ENCODE measurements at places on chromosomes 16 and 17.

- no peak for DNase-seq
Measured at GRCh38 chr17:51778842-51779241, 379.7 kb downstream of the CA10 start.

DNA sequence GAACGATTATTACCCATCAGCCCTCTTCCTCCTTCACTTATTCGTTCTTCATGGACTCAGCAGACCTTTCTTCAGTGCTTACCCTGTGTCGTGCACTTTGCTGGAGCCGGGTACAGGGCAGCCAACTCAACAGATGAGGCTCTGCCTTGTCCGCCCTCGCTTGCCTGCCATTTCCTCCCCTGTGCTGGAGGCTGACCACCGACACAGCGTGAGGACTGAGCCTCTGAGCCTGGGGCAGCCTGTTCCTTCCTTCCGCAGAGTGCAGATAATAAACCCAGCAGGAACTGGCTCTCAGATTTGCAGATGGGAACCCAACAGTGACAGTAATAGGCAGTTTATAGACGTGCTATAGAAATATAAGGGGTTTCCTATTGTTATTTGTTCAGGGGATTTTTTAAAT lies 7.0 kb upstream of the SLC39A11 start:
- DNase-seq = no peak

DNA sequence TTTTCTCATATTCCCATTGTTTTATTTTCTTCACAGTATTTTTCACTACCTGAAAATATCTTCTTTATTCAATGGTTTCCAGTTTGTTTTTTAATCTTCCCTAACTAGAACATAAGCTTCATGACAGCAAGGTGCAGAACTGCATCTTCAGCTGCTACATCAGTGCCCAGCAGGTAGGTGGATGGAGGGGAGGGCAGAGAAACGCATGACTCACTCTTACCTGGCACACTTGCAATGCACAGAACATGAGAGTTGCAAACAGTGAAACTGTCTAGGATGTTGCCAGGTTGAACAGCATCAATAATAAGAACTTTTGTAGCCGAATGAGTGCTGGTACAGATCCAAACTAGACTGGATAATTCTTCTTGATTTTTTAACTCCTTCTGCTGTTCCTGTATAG lies 127.1 kb downstream of the SPAG9 start:
- DNase-seq = no peak

GRCh38 chr16:1612320-1613111 lies at the start of gene CRAMP1:
Gene CRAMP1, plus strand, starts transcription at chr16:1612360. Its CDS starts 2,280 bp downstream, at chr16:1614640.
- DNase-seq = peak; percentile 64

DNA sequence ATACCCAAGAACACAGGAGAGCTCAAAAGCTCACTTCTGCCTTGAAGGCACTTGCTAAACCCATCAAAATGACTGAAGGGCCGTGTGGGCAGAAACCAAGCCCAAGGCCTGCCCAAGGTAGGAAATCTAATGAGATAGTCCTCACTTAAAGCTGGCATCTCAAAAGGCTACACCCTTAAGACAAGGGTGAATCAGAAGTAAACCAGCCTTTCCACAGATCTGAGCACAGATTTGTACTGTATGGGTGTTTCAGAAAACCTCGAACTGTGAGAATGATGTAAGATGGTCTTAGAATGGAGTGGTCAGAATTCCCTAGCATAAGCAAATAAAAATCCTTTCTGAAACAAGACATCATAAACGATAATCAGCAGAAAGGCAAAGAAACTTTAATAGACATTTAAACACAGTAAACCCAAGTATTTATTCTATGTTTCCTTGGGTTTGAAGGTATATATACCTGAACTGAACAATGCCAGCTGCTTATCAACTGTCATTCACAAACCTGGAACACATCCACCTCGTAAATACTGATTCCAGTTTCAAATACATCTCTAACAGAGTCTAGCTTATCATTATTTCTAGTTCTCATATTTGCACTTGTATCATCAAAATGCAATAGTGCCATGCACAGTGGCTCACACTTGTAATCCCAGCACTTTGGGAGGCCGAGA lies 37.8 kb downstream of the GLG1 start:
- DNase-seq = peak; percentile 39

- peak; percentile 30 for DNase-seq
Measured at GRCh38 chr16:89815639-89816348, 653 bp downstream of the FANCA start.

- DNase-seq = no peak
Measured at GRCh38 chr16:58820411-58820810, 86.3 kb upstream of the GOT2 start.

- DNase-seq = no peak
Measured at GRCh38 chr17:72571813-72572396, 451.1 kb downstream of the SOX9 start.

DNA sequence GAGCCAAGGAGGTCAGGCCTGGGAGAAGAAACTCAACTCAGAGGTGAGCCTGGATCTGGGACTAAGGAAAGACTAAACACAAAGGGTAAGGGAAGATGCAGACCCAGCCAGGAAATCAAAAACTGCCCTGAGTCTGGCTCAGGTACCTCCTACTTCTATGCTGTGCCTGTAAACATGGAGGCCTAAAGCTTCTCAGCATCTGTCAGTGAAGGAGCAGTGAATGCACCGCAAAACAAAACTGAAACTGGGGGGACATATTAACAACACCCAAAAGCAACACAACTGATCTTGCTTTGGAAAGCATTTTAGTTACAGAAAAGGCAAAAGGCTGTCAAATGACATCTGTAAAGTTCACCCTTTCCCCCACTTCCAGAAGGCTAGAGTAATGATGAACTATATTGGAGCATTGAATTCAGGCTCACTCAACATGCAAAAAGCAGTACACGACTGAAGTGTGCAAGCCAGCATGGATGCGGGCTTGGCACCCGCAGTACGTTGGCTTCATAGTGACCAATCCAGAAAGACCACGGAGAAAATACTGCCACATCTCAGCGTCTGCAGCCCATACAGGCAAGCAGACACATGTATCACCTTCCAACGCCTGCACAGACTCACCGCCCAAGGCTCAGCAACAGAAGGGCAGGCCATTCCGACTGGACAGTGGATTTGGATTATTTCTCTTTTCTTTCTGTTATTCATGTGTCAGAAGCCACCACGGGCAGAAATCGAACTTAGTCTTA lies 3.8 kb downstream of the TBC1D16 start:
- no peak for DNase-seq

GRCh38 chr16:53789137-53789536 lies 85.2 kb downstream of the FTO start:
- DNase-seq = peak; percentile 85

- peak; percentile 77 for DNase-seq
Measured at GRCh38 chr16:31071861-31072260, 2.2 kb downstream of the ZNF668 start.

GRCh38 chr17:77223642-77224420 lies 83.1 kb downstream of the SEC14L1 start:
- no peak for DNase-seq

- DNase-seq = no peak
Measured at GRCh38 chr16:85436636-85437165, 176.4 kb upstream of the GSE1 start.

GRCh38 chr16:4071686-4072561 lies 44.3 kb downstream of the ADCY9 start:
- DNase-seq = no peak

DNA sequence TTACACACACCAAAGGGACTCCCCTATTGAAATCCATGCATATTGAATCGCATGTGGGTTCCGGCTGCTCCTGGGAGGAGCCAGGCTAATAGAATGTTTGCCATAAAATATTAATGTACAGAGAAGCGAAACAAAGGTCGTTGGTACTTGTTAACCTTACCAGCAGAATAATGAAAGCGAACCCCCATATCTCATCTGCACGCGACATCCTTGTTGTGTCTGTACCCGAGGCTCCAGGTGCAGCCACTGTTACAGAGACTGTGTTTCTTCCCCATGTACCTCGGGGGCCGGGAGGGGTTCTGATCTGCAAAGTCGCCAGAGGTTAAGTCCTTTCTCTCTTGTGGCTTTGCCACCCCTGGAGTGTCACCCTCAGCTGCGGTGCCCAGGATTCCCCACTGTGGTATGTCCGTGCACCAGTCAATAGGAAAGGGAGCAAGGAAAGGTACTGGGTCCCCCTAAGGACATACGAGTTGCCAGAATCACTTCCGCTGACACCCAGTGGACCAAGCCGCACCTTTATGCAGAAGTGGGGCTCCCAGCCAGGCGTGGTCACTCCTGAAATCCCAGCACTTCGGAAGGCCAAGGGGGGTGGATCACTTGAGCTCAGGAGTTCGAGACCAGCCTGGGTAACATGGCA lies 2.2 kb downstream of the GAA start:
- no peak for DNase-seq

- DNase-seq = peak; percentile 25
Measured at GRCh38 chr16:84177741-84178073, 9.2 kb downstream of the TAF1C start.

DNA sequence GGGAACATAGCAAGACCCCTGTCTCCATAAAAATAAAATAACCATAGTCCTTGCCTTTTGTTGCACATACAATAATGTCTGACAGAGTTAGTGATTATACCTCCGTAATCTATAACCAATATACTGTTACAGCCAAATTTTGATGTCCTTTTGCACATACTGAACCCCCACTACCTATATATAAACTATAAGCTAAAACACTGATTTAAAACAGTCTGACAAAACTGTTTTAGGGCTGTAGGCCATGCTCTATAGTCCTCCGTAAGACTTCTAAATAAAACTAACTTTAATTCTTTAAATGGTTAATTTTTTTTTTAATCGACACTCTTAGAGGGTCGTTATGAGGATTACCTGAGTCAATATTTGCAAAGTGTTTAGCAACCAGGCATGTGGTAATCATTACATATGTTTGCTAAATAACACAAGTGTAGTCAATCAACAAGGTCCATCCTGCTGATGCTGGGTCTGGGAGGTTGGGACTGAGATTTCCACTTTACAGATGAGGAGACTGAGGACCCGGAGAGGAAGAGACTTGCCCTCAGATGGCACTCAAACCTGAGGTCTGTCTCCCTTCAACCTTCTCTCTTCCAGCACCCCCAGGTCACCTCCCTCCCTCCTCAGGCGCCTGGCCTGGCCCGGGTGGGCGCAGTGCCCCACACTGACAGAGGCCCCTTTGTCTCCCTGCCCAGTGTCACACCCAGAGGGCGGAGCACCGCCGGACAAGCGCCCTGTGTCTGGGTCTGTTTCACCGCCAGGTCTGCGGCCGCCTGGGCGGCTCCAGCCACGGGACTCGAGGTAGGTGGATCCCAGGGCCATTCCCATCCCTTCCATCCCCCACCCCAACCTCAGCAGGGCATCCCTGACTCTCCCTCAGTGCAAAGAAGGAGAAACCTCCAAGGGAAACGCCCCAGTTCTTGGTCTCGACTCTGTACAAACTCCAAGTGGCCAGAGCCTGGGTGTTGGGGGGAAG lies 10.3 kb downstream of the ZNF385C start:
- DNase-seq = no peak

GRCh38 chr16:4407543-4408322 lies 8.7 kb downstream of the CORO7 start:
- DNase-seq = no peak

DNA sequence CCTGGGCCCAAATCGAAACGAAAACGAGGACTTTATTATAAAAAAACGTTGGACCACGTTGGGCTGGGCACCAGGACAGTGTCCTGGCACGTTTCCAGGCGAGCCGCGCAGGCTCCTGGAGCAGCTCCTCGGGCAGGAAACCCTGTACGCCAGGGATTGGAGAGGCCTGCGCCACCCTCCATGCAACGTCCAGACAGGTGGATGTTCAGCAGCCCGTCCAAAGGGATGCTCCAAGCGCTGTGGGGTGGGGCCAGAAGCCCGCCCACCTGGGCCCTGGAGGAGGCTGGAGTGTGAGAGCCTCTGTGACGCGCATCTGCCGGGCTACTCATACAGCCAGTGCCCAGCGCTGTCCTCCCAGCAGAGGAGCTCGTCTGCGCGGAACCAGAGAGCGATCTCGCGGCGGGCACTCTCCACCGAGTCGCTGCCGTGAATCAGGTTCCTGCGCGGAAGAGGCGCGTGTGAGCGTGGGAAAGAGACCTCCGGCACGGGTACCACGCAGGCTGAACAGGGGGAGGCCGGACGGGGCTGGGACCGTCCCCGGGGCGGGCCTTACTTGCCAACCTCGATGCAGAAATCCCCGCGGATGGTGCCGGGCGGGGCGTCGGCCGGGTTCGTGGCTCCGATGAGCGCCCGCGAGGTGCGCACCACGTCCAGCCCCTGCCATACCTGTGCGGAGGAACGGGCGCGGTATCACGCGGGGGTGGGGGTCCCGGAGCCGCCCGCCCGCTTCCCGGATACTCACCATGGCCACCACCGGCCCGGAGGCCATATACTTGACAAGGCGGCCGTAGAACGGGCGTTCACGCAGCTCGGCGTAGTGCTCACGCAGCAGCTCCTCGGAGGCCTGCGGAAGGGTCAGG lies 785 bp downstream of the NME3 start:
- no peak for DNase-seq

GRCh38 chr16:49462989-49463371 lies 89.4 kb downstream of the C16orf78 start:
- DNase-seq = no peak

DNA sequence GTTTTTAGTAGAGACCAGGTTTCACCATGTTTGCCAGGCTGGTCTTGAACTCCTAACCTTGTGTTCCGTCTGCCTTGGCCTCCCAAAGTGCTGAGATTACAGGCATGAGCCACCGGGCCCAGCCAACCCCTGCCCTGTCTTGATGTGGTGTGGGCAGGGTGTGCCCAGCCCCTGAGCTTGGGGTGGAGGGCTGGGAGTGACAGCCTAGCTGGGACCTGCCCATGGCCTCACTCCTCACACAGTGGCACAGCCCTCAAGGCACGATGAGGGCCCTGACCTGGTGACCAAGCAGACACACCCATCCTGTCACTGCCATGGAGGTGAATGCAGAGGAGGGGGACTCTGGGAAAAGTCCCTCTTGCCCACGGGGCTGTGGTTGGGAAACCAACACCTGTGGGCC lies 3.0 kb downstream of the IL32 start:
- no peak for DNase-seq

- DNase-seq = no peak
Measured at GRCh38 chr17:57001541-57001940, 23.6 kb downstream of the SCPEP1 start.

- no peak for DNase-seq
Measured at GRCh38 chr17:27671591-27671910, 40.6 kb downstream of the LGALS9 start.

GRCh38 chr17:69574257-69575197 lies 160.0 kb downstream of the MAP2K6 start:
- peak; percentile 52 for DNase-seq

- no peak for DNase-seq
Measured at GRCh38 chr17:68591583-68591982, 9.6 kb downstream of the FAM20A start.

DNA sequence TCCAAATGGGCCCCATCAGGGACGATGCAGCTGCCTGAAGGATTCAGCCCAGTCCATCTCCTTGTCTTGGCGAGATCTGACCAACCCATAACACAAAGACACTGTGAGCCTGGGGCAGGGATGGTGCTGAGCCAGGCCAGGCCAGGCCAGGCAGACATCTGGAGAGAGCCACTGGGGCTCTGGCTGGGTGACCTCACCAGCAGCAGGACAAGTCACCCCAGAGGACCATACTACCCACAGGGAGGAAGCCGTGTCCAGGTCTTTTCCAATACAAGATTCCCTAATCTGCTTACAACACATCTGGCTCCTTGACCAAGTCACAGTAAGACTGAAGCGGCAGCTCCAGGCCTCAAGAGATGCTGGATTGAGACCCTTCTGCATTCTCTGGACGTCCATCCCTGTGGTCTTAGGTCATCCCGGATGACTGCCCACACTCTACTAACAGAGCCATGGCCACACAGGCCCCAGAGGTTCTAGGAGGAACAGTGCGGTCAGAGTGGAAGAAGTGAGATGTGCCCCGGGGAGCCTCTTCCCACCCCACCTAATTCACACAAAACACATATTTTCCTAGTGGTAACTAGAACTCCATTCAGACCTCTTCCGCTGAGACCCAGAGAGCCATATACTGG lies 81.8 kb upstream of the RCVRN start:
- no peak for DNase-seq

- DNase-seq = no peak
Measured at GRCh38 chr17:17789828-17790636, 46.8 kb downstream of the SREBF1 start.
